ENCODE measurements at places on chromosomes 12 and 14.

GRCh38 chr12:122079532-122080081 lies 1.1 kb downstream of the MLXIP start:
- no peak for DNase-seq

- DNase-seq = peak; percentile 83
Measured at GRCh38 chr12:116547955-116548501, 11.2 kb upstream of the MAP1LC3B2 start.

DNA sequence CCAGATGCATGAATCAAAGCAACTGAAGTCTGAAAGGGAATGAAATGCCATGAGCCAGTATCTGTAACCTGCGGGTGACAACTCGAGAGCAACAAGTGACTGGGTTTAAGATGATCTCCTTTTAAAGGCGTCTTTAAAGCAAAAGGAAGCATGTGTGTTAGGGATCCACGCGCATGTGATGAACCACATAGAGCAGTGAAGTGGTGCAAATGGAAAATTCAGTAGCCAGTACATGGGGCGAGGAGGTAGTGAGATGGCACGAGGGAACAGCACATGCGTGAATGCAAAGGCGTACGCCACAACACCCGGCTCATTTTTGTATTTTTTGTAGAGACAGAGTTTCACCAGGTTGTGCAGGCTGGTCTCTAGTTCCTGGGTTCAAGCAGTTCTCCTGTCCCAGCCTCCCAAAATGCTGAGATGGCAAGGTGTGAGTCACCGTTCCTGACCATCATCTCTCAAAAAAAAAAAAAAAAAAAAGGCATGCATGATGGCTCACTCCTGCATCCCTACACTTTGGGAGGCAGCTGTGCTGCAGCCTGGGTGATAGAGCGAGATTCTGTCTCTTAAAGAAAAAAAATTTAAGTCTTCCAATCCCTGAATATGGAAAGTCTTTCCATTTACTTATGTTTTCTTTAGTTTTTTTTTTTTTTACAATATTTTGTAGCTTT lies 24.6 kb upstream of the BCL7A start:
- DNase-seq = no peak

GRCh38 chr12:109944561-109945359 lies 44.7 kb downstream of the TCHP start:
- peak; percentile 89 for DNase-seq

DNA sequence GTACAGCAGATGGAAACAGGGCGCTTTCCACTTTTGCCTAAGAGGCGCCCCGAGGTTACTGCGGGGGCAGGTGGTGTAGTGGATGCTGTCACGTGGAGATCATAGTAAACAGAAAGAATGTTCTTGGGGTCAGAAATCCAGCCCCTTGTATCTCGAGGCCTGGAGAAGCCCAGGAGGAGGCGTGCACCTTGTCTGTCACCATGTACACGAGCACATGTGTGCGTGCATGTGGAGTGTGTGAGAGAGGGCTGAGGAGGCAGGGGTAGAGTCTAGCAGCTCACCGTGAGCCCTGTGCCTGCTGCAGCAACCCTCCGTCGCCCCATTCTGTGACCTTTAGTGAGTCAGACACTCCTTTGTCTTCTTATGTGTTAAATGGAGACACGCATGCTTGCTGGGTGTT lies 59.0 kb downstream of the CACNA1C start:
- no peak for DNase-seq

- no peak for DNase-seq
Measured at GRCh38 chr12:47478426-47478825, 227.4 kb downstream of the RPAP3 start.

- peak; percentile 39 for DNase-seq
Measured at GRCh38 chr14:72742118-72742837, 151.6 kb downstream of the DPF3 start.

GRCh38 chr12:14387219-14387871 lies 21.9 kb downstream of the ATF7IP start:
- no peak for DNase-seq

DNA sequence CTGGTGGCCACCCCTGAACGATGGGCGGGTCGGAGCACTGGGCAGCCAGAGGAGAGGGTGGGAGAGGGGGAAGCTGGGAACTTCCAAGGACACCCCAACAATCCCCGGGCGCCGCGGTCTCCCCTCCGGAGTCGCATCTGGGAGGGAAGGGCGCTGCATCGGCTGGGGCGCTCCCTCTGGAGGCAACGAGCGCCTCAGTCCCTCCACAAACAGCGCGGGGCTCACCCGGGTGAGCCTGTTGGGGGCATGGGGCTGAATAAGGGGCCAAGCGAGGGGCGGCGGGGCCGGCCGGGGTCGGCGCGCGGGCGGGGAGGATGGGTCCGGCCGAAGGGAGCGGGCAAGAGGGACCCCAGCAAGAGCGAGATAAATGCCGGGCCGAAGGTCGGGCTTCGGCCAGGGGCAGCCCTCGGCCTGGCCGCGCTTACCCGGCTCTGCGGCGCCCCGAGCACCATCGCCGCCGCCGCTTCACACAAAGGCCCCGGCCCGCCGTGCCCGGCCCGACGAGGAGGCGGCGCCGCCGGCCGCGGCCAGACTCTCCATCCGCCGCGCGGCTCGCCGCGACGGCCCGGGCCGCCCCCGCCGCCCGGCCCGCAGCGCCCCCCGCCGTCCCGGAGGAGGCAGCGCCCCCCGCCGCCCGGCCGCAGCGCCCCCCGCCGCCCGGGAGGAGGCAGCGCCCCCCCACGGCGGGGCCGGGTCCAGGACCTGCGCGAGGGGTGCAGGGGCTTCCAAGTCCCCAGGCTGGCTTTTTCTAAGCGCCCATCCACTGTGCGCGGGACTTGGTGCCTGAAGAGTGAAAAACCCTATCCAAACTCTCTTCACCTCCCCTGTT lies at the start of gene ZBTB39:
ZBTB39 (minus strand) TSS at position 567 of the 829 bp plus-strand sequence. CDS start 1,629 bp downstream, outside the sequence.
- DNase-seq = peak; percentile 46

GRCh38 chr12:23169696-23170013 lies 544.7 kb downstream of the ETNK1 start:
- DNase-seq = no peak

GRCh38 chr12:94404854-94405253 lies 54.8 kb downstream of the CEP83 start:
- DNase-seq = no peak

DNA sequence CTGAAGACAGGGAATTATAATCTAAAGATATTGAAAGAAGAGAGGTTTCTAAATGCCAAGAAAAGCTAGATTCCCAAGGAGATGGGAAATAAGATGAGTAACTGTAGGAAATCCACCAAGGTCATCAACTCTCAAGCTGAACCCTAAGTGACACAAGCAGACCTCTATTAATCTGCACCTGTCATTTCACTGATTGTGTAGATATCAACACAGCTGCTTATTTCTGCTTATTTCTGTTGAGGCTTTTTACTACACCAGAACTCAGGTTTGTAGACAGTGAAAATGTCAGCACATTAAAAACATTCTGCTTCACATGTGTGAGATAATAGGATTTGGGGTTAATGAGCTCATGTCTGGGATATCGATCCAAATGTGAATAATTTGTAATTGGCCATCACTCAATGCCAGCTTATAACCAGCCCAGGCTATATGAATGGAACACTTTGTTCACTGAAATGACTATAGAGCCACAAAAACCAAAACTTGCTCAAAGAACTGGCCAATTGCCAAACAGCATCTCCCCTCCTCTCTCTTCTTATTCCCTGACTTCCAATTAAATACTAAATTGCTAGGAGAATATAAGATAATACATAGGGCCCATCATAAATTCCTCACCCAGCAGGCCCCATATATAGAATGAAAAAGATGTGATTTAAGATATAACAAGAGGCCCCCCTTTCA lies 188.7 kb upstream of the ARID2 start:
- DNase-seq = no peak

GRCh38 chr12:5884285-5884684 lies 60.8 kb downstream of the ANO2 start:
- no peak for DNase-seq

GRCh38 chr14:105931808-105932483 lies 405.6 kb downstream of the TMEM121 start:
- DNase-seq = no peak

DNA sequence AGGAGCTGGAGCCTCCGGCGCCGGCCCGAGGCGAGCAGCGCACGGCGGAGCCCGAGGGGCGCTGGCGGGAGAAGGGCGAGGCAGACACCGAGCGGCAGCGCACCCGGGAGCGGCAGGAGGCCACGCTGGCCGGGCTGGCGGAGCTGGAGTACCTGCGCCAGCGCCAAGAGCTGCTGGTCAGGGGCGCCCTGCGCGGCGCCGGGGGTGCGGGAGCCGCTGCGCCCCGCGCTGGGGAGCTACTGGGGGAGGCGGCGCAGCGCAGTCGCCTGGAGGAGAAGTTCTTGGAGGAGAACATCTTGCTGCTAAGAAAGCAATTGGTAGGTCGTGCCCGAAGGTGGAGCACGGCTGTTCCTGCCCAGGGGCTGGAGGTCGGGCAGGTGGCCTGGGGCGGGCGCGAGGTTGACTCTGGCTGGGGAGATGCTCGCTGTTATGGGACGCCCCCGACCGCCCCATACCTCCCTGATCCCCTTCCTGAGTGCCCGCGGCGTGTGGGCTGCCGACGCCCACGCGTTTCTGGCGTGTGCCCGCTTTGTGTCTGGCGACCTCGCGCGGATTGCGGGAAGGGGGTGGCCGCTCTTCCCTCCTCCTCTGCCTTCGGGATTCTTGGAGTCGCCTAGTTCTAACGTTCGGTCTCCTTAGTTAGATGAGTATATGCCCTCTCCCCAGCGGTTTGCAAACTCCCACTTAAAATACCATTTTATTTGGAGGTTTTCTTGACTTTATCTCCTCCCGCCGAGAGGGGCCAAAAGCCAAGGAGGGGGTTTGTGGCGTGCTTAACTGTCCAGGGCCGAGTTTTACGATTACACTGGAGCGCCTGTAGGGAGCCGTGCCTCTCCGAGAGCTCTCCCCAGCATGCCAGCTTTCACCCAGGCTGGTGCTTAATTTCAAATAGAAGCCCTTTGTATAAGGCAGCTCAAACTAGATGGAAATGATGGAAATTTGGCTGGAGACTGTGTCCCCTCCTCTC lies 752 bp downstream of the DACT1 start:
- no peak for DNase-seq

GRCh38 chr14:91098591-91098990 lies 15.3 kb upstream of the DGLUCY start:
- no peak for DNase-seq

- DNase-seq = no peak
Measured at GRCh38 chr12:68261896-68262295, 8.5 kb upstream of the IL22 start.

GRCh38 chr14:29075761-29076160 lies 309.2 kb downstream of the FOXG1 start:
- no peak for DNase-seq

DNA sequence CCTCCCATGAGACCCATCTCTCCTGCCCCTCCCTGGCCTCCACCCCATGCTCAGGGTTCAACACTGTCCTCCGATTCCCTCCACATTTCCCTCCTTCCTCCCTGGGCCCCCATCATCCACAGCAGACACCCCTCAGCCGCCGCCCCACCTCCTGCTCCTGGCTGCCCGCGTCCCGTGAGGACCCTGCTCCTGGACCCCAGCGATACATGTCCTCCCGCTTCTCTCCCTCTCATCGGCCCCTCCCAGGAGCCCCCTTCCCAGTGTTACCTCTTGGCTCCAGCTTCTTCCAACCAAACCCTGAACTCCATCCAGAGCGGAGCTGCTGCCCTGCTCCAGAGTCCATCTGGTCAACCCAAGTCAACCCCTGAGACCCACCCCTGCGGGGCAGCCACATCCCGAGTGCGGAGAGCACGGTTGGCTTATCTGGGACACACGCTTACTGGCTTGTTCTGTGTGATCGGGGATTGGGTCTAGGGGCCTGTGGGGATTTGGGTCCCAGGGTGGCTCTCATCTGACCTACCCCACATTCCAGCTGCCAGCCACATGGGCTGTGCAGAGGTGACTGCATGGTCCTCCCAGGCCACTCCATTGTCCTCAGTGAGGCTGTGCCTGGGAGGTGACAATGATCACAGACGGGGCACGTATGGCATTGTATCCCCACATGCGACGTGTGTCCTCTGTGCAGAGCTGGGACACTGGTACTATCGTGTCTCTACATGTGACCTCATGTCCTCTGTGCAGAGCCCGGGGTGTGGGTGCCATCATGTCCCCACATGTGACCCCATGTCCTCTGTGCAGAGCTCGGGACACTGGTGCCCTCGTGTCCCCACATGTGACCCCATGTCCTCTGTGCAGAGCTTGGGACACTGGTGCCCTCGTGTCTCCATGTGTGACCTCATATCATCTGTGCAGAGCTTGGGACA lies 333.6 kb downstream of the ADGRD1 start:
- DNase-seq = no peak

DNA sequence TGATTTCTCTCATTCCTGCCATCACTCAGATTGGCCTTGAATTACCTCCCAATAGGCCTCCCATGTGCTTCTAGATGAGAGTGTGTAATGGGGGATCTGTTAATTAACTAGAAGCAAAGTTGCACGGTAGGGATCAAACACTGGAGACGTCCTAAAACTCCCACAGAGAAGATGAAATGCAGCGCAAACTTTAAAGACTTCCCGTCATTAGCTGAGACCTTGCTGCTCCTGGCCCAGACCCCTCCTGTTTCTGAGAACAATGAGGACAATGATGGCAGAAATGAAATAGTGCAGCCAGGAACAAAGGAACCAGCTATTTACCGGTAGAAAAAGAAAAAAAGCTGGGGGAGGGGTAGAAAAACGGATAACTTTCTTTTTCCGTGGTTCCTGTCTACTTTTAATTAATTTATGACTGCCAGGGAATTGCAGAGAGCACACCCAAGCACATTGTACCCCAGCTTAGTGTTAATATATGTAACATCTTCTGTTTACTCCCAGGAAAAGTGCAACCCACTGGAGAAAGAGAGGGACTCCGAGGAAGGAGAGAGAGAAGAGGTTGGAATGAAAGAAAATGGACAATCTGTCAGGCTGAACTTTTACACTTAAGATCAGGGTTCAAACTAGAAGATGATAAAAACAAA lies 280.7 kb upstream of the SOX5 start:
- no peak for DNase-seq

- DNase-seq = no peak
Measured at GRCh38 chr14:81179631-81180030, 41.1 kb downstream of the GTF2A1 start.

DNA sequence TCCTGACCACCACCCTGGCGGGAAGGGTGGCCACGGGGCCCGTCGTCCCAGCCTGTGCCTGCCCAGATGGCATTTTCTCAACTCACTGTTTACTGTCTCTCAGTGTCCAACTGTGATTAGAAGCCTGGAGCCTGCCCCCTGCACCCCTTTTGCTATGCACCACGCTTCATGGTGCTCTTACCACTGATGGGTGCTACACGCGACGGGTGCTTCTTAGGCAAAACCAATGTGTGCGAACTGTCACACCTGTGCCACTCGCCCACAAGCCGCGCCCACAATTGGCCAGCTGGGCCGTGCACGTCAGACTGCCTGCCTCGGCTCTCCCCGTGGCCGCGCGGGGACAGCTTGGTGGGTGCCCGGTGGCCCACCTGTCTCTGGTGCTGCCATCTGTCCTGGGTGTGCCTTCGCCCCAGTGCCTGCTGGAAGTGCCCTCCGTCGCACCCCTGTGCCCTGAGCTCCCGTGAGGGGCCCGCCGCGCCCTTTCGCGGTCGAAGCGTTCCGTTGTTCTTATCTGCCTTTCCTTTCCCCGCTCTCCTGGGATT lies 15.1 kb upstream of the AMN start:
- DNase-seq = no peak
